Osteoblast (primary cell): ENCODE measurements at places on chromosomes 12 and 14. TPM values are rescaled to one million over a fixed set of nuclear protein-coding genes. Genes with fewer than 3 reads are reported as not detected.

Gene RDH16
- total RNA-seq, result under 0.01 TPM in 2 replicates

Gene MOK
- total RNA-seq, result 81.0 and 86.1 TPM in 2 replicates

Gene STYX
- 29.7 and 29.8 TPM in 2 replicates for total RNA-seq

Gene EMP1
- 106 and 114 TPM in 2 replicates for total RNA-seq

Gene LRRC43
- total RNA-seq, result 1.8 and 2.9 TPM in 2 replicates

Gene TCTN1
- total RNA-seq, result 45.2 and 61.9 TPM in 2 replicates

Gene SLC38A4
- 0.72 and 1.2 TPM in 2 replicates for total RNA-seq

Gene RITA1
- total RNA-seq, result 20.0 and 22.4 TPM in 2 replicates

Gene VWF
- total RNA-seq, result 0.29 and 0.72 TPM in 2 replicates
